Kidney glomerular epithelial cell (primary cell): ENCODE measurements at places on chromosomes 11 and 22.

GRCh38 chr11:70669871-70670675, 271.7 kb downstream of the CTTN start:
- DNase-seq: no peak

DNA sequence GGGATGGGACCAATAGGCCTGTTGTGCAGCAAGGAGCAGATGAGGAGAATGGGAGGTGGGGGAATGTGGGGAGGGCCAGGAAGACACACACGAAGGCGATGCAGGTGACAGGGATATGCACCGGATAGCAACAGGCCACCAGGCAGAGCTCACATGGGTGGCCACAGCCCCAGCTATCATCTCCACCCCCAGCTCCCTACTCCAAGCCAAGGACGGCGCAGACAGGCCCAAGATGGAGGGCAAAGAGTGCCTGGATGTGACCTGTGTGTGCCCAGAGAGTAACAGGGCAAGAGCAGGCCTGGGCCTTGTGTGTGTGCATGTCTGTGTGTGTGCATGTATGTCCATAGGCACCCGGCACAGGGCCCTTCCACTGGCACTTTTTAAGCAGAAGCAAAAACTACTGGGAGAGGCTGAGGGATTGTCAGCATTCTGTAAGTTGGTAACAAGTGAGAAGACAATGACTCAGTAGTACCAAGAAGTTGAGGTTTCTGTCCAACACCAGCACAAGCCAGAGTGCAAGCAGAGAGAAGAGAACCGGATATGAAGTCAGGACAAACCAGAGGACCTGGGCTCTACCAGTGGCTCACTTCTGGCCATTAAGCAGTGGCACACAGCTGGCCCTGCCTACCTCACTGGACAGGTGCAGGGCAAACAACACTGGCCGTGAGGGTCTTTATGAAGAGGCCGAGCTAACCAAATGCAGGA, 36.4 kb downstream of the NRXN2 start:
- no peak for DNase-seq

DNA sequence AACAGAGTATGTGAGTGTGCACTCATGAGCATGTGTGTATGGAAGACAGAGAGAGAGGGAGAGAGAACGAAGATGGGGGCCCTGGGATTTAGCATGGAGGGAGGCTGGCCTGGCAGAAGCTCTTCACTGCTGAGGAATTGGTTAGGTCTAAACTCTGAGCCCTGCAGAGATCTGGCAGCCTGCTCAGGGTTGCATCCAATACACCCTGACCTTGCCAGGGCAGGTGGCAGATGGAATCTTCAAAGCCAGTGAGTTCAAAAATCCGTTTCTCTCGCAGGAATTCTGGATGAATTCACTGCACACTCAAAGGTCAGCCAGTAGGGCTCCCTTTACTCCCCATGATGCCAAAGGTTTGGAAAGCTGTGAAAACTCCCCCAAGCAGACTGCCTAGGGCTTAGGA, 61.4 kb upstream of the OLFML1 start:
- no peak for DNase-seq

DNA sequence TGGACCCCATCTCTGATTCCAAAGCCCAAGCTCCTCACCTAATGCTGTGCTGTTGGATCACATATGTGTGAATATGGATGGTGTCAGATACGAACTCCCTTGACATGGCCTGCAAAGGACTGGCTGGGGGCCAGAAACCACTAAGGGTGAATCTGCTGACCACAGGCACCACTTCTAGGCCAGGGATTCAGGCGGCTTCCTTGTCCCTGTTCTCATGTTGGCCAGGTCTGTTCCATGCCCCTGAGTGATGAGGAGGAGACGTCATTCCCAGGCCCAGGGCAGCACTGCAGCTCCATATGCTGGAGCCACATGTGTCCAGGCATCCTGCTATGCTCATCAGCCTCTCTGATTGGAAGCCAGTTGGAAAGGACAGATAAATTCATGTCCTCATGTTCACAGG, 130.0 kb upstream of the BDNF start:
- DNase-seq: no peak

GRCh38 chr11:41612415-41612814, 153.0 kb upstream of the LRRC4C start:
- DNase-seq: no peak

DNA sequence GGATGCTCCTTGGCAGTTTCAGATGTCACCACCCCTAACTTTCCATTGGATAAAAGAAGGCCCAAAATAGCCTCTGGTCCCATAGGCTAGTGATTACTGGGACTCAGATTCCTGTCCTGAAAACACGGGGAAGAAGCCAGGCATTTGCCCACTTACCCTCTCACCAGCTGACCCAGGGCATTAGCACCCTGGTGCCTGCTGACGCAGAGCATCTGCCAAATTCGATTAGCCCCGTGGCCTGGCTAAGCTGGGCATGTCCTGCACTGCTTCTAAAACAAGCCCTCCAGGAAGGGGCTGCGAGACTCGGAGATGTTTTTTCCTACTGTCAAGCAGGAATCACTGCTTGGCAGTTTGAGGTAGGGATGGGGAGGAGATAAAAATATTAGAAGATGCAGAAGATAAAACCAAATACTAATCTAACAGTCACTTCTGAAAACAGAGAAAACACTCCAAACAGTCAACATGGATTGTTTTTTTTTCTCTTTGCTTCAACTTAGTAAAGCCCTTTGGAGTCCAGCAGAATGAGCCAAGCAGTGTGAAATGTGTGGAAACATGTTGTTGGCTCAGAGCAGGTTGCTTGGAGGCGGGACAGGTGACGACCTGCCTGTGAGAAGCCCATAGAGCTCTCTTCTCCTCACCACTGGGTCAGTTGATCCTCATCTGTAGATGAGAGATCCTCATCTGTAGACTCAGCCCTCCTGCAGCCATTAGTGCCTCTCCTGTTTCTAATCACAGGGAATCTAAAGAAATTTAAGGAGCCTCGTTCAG, 54.0 kb downstream of the BDNF start:
- no peak for DNase-seq

GRCh38 chr11:111797145-111797581, 31.0 kb upstream of the PPP2R1B start:
- DNase-seq: no peak

- DNase-seq: peak; percentile 6
Observed at GRCh38 chr11:1762537-1763302, 1.0 kb downstream of the CTSD start.
